Occipital lobe (tissue), 3 donors: ENCODE measurements at places on chromosomes 2 and 18. TPM values are rescaled to one million over a fixed set of nuclear protein-coding genes. Genes with fewer than 3 reads are reported as not detected.

- DNase-seq = no peak
Measured at GRCh38 chr2:235860111-235860510, 308.1 kb downstream of the GBX2 start.

Gene INHA
- total RNA-seq = not detected

Gene TMEM247
- not detected for total RNA-seq

Gene EMILIN1
- 4.5 TPM for total RNA-seq

Gene KLHL41
- total RNA-seq = 4.1 TPM

- DNase-seq = no peak
Measured at GRCh38 chr2:140442319-140442718, 1662.1 kb upstream of the NXPH2 start.

- no peak for DNase-seq
Measured at GRCh38 chr2:100580367-100581276, 17.8 kb downstream of the PDCL3 start.

Gene HS6ST1
- total RNA-seq = 85.5 TPM

GRCh38 chr2:9630117-9630735 lies 571 bp downstream of the YWHAQ start:
- peak; percentile 73 for DNase-seq

GRCh38 chr18:58962336-58962735 lies 97.7 kb downstream of the ZNF532 start:
- no peak for DNase-seq

- no peak for DNase-seq
Measured at GRCh38 chr18:24837066-24837465, 376.6 kb downstream of the HRH4 start.

Gene FOXD4L1
- total RNA-seq = 0.31 TPM

DNA sequence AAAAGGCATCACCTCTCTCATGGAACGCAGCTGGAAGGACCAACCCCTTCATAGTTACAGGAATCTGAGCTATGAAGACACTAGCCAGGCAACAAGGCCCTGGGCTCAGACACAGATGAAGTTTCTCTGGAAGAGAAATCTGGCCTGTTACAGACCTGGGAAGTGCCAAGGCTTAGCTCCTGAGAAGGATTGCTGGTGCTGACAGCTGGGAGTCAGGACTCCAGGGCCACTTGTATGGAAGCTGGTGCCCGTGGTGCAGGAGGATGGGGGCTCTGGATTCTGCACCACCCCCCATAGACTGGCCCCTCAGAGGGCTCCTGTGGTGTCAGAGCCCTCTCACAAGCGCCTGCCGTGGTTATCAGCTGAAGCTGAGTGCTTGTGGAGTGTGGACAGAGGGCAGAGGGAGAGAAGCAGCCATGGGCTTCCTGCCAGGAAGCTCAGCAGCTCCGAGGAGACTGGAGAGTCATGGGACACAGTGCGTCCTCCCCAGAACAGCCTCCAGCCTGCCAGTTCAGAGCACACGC lies 87.3 kb upstream of the LCLAT1 start:
- DNase-seq = peak; percentile 1

GRCh38 chr2:45433363-45433762 lies 177.7 kb downstream of the SRBD1 start:
- no peak for DNase-seq

GRCh38 chr2:49248506-49248905 lies 94.2 kb upstream of the FSHR start:
- no peak for DNase-seq

- DNase-seq = peak; percentile 36
Measured at GRCh38 chr18:7272311-7273049, 41.6 kb downstream of the LRRC30 start.

Gene GPN1
- 29.6 TPM for total RNA-seq

DNA sequence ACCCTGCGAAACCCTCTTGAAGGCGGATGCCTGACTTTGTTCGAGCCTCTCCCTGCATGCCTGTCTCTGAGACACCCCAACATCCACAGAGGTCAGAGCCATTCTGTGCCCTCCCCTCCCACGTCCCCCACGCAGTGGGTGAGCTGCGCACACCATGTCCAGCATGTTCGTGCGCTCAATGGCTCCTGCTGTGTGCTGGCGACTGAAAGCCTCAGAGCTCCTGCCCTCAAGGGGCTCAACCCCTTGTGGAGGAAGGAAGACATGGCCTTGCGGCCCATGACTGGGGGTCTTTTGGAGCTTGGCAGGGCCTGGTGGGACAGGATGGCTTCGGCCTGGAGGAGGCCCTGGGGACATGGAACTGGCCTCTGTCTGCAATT lies 45.7 kb downstream of the ANKMY1 start:
- DNase-seq = no peak

Gene GREB1L
- 0.31 TPM for total RNA-seq

DNA sequence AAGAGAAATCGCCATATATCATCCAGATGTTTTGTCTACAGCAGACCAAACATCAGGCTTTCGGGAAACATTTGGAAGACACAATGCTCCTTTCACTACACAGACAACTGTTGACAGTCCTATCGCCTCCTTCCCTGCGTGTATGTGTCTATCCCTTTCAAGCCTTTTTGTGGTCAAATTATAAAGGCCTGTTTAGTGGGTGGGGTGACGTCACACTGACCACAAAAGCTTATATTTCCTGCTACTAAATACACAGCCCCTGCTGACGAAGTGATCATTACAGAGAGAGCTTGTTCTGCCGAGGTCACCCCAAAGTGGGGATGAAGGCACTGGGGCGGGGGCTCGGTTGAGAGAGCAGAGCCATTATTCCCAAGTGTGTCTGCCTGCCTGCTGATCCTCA lies 302.7 kb upstream of the TNP1 start:
- DNase-seq = peak; percentile 18

GRCh38 chr2:104049981-104050380 lies 803.9 kb upstream of the POU3F3 start:
- no peak for DNase-seq

Gene CDH20
- total RNA-seq = 7.3 TPM

DNA sequence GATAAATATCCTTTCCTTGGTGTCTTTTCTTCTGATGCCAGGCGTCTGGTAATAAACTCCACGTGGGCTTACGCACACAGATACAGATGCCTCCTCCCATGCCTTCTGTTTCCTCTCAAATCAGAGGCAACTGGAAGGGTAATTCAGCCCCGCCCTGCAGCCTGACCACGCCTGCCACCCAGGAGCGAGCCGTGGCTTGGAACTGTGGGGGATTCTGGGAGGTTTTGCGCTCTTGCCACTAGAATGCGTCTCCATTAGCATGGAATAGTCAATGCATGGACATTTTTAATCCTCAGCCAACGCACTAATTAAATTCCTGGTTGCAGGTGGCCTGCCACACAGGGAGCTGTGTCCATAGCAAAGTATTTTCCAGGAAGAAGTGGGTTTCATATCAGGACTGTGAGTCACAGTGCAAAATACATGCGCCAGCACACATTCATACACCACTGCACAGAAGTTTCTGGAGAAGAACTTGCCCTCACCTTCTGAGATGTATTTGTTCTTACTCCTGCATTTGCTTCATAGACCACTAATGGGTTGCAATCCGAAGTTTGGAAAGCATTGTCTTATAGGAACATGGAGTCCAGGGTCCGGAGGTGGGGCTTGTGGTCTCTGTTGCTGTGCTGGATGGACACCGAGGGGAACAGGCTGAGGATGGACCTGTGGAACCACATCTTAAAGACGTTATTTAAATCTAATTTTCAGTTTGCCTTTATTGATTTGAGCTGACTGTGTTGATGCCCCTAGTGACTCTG lies 151.4 kb downstream of the LDLRAD4 start:
- no peak for DNase-seq
